ENCODE measurements at places on chromosomes 13 and 19. TPM values are rescaled to one million over a fixed set of nuclear protein-coding genes. Genes with fewer than 3 reads are reported as not detected.

GRCh38 chr19:37988758-37989635 is 82.0 kb downstream of the SIPA1L3 start:
- DNase-seq = no peak

ZNF135 gene
- polyA plus RNA-seq = 23.8 TPM

DNA sequence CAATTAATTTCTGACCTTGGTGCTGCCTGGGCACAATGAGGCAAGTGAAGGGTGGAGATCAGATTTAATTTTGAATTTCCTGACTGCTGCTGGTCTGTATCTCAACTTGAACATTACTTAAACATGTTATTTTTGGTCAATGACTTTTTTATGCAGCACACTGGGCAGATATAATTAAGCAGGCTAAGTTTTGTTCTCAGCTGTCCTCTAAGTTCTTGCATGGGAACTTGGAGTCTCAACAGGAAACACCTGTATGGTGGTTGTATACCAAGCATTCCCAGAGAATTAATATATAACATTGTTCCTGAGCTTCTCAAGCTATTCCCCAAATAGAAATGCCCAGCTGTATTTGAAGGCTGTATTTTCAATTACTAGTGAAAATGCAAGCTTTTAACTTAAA is 113.5 kb upstream of the EDNRB start:
- DNase-seq = no peak

- DNase-seq = no peak
Measured at GRCh38 chr19:51433043-51433442, 15.6 kb upstream of the SIGLEC10 start.

Measured in right renal cortex interstitium (tissue), 3 donors.